ENCODE measurements at places on chromosomes 2 and 18. TPM values are rescaled to one million over a fixed set of nuclear protein-coding genes. Genes with fewer than 3 reads are reported as not detected.

The IL1RL1 gene
- polyA plus RNA-seq, result 0.53 TPM

The RPL31 gene
- polyA plus RNA-seq, result 2,539 TPM

The SLC16A14 gene
- polyA plus RNA-seq, result 7.5 TPM

The CFAP65 gene
- polyA plus RNA-seq, result 0.27 TPM

The ANTXR1 gene
- polyA plus RNA-seq, result 278 TPM

The COLEC11 gene
- 3.1 TPM for polyA plus RNA-seq

DNA sequence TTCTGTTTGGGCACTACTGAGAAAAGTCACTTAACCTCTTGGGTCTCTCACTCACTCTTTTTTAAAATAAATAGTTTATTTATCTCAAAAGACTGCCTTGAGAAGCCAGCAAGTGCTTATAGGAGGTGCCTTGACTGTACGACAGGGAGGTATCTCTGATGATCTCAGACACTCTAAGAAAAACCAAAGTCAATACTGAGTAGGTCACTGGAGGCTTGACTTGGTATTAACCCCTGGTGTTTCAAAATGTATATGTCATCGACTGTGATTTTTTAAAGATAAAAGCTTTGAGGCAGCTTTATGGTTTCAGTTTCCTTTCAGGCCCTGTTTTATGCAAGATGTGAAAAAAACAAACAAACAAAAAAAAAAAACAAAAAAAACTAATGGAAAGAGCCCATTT is 33.7 kb downstream of the MREG start:
- no peak for DNase-seq

DNA sequence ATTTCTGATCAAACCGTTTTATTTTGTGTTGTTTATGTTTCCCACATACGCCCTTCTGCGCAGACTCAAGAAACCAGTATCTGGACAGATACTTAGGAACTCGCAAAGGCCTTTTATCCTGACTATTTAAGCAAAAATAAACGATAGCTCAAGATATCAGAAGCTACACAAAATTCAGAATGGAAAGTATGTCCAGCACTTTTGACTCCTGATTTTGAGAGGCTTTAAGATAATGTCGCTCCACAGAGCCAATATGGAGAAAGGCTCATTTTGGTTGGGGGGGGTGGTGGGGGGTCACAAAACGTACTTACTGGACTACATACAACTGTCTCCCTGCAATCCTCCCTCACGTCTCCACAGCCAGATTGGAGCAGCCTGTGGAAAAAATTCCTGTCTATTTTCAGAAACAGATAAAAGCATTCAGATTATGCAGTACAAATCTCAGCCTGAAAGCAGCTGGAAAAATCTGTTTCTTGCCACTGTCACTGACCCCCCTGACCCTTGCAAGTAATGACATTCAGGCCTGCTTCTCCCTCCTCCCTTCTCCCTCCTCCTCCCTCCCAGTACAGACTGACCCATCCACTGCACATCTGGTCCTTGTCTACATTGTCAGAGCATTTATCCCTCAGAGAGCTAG is 34.9 kb upstream of the LCLAT1 start:
- DNase-seq, result no peak

- no peak for DNase-seq
Measured at GRCh38 chr18:2961821-2962220, 51.1 kb downstream of the LPIN2 start.

GRCh38 chr2:96409820-96410164 is 74.2 kb downstream of the NCAPH start:
- DNase-seq, result no peak

- DNase-seq, result no peak
Measured at GRCh38 chr2:74148457-74149246, 940 bp upstream of the BOLA3 start.

GRCh38 chr18:55534547-55534946 is 53.4 kb downstream of the TCF4 start:
- no peak for DNase-seq

GRCh38 chr2:221589696-221590095 is 17.6 kb upstream of the EPHA4 start:
- no peak for DNase-seq

DNA sequence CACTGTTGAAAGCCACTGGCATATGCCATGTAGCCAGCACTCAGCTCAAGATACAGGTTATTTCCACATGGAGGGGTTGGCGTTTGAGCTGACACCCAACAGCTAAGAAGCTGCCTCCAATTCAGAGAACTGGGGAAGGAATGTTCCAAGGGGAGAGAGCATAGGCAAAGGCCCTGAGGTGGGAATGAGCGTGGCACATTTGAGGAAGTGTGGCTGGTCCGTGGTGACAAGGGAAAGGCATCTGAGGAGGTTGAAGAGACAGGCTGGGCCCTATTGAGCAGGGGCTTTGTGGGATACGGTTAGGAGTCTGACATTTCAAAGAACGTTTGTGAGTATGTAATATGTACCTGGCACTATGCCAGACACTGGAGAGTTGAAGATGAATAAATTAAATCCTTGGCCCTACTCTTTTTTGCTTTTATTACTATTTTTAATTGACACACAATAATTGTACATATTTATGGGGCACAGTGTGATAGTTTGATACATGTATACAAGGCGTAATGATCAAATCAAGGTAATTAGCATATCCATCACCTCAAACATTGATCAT is 27.6 kb upstream of the TMBIM1 start:
- no peak for DNase-seq

DNA sequence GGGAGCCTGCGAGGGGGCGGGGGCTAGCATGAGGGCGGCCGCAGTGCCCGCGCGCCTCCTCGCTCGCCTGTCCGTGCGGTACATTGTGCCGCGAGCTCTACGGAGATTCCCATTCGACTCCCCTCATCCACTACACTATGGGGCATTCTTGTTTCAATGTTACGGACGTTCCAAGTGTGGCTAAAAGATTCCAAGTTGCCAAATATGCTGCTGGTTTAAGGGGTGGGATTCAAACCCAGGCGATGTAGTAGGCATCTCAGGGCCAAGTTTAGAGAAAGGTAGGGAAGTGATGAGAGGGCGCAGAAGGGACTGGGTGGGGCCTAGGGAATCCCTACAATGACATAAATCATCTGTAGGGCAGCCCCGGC is 10.0 kb upstream of the CRYBA2 start:
- DNase-seq, result no peak

DNA sequence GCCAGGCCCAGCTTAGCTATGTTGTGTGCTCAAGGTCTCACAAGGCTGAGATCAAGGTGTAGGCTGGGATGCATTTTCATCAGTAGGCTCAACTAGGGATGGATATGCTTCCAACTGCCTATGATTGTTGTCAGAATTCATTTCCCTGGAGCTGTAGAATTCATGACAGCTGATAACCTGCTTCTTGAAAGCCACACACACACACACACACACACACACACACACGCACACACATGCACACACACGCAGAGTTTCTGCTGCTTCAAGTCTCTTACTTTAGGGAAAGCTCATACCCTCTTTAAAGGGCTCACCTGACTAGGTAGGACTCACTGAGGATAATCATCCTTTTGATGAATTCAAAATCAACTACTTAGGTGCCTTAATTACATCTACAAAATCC is 8.2 kb upstream of the VPS4B start:
- DNase-seq, result no peak

DNA sequence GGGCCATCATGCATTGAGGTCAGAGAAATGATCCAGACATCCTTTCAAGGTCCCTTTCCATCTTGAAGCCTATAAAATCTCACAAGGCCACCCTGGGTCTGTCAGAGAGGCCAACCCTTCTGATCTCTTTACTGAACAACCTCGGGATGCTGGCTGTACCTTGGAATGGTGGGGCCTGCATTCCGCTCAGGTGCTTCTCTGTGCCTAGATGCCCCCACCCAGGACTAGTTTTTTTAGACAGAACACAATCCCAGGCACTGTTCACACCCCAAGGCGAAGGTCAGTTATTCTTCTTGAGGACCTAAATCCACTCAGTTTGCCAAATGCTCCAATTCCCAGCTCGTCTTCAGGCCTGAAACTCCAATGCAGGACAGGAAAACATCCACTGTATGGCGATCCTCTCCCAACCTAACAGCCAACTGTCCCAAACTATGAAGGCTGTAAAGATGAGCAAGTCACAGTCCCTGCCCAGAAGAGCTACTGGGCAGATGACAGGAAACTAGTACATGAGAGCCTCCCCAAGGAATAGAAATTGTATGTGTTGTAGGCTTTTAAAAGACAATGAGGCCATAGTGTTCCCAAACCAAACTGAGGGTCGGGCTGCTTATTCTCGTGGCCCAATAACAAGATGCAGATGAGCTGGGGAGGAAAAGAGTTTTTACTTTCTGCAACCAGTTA is 154.4 kb upstream of the ACAA2 start:
- DNase-seq, result no peak

DNA sequence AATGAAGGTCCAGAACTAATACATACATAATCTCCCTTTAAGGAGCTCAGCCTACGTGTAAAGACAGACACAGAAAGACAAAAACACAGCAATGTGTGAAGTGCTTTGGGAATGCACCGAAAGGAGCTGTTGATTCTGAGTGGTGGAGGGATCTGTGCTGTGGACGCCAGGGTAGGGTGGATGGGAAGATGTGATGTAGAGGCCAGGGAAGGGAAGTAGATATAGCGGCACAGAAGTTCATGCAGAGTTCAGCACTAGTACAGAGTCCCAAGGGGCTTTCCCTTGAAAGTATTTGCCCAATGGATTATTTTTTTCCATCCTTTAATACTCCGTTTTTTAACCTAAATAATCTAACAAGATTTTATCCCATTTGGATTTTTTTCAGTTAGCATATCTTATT is 32.1 kb upstream of the DOCK10 start:
- no peak for DNase-seq

All from left renal pelvis (tissue), 4 donors.